ENCODE measurements at places on chromosomes 7 and 10. TPM values are rescaled to one million over a fixed set of nuclear protein-coding genes. Genes with fewer than 3 reads are reported as not detected.
A peak's percentile ranks its signal among the peaks of the same experiment; 100 is the strongest.

DNA sequence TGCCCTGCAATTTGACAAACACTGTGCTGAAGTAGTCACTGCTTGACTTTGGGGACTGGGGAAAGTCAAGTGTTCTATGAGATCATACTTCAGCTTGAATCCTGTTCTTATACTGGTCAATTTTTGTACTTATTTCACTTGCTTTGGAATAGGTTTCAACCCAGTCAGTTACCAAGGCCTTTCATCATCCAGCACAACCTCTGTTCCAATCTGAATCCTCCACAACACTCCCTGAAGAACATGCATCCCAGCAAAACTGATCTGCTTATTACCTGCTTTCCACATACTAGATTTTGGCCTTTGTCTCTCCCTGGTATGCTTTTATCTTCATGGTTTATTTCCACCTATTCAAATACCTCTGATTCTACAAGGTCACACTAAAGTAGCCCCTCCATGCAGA is 29.5 kb downstream of the DPY19L1 start:
- peaks cover 3% of the 10 kb centered on the region for H3K36me3 ChIP-seq
- no peak overlapping the region for H3K4me3 ChIP-seq
- H3K27me3 ChIP-seq = no peaks in the 10 kb centered on the region
- DNase-seq = no peak
- peaks cover 48% of the 10 kb centered on the region for H3K4me1 ChIP-seq

DNA sequence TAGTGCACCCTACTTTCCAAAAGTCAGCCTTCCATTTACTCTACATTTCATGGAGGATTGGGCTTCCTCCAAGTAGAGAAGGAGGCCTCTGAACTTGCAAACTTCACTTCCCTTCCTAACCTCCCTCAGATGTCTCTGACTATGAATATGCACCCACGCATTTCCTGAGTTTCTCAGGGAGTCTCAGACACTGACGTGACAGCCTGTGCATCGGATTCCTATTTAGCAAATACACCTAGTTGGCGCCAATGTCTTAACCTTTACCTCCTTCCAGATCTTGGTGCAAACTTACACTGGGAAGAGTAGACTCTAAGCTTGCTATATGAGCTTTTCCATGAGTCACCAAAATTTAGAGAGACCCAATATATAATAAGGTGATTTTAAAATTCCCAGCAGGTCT is 920.1 kb upstream of the AUTS2 start:
- no peaks in the 10 kb centered on the region for H3K4me1 ChIP-seq
- H3K27me3 ChIP-seq = no peaks in the 10 kb centered on the region
- H3K36me3 ChIP-seq = no peaks in the 10 kb centered on the region
- no peak overlapping the region for H3K4me3 ChIP-seq
- no peak for DNase-seq

DNA sequence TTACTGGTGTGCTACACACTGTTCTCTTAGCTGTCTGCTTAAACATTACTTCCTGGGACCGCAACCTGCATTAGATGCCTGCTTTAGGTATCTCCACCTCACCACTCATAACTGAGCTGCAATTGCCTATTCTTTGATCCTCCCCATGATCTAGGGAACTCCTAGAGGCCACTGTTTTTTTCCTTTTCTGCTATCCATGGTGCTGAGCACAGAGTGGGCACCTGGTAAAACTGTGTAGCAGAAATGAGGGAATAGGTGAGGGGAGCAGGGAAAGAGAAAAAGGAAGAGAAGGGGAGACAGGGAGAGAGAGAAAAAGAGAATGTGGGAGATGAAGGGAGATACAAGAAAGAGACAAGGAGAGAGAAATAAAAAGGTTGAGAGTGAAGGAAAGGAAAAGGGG is 434.9 kb downstream of the ADRA2A start:
- H3K36me3 ChIP-seq = no peaks in the 10 kb centered on the region
- no peak overlapping the region for H3K27ac ChIP-seq
- peaks cover 17% of the 10 kb centered on the region for H3K27me3 ChIP-seq

DNA sequence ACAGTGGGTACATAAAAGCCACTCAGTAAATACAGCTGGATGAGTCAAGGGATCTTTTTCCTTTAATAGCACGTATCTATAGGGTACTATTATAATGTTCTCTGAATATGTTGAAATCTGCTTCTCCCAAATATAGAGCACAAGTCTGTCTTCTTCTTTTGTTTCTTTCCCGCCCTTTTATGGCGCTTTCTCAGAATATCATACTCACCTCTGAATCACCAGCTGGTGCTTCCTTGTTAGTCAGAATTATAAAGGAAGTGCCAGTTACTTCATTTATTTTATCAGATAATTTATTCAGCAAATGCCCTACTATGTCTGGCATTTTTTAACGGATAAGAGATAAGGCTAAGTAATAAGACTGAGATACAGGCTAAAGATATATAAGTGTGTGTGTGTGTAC is 772.9 kb downstream of the SORCS3 start:
- H3K4me3 ChIP-seq = no peak overlapping the region
- DNase-seq = no peak
- H3K4me1 ChIP-seq = no peaks in the 10 kb centered on the region
- H3K27me3 ChIP-seq = no peaks in the 10 kb centered on the region
- H3K27ac ChIP-seq = no peak overlapping the region

DNA sequence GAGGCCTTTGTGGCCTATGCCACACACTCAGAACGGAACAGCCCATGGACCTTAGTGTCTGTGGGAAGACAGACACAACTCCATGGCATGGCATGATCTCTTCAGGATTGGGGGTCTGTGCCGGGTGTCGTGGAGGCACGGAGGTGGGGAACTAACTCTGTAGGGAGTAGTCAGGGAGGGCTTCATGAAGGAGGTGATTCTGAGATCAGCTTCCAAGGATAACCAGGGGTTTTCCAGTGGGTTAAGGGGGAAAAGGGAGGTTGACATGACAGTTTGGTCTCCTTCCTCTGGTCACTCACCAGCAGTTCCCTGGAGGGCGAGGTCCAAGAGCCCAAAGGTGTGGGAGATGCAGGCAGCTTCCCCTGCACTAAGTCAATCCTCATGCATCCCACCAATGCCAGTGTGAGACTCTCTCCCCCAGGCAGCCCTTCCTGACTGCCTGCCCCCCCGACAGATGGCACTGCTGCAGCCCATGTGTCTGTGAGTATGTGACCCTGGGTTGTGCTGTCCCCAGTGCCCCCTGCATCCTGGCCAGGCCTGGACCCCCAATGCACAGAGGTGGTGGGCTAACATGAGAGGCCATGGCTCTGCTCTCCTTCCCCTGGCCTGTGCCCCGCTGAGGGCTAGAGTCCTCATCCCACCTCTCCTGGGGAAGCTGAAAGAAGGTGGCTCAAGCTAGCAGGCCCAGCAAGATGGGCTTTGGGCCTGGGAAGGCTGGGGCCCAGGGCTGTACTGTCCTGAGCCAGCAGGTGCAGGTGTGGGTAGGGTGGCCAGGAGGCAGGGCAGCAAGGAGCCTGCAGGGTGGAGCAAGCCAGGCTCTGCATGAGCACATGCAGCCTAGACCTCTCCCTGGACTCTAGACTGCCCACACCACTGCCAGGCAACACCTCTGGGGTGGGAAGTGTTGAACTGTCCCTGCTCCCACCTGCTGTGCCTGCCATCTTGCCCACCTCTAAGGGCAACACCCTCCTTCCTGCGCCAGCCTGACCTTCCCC is 39.7 kb downstream of the RASGEF1A start:
- no peak for DNase-seq
- peaks cover 15% of the 10 kb centered on the region for H3K4me1 ChIP-seq
- H3K4me3 ChIP-seq = no peak overlapping the region
- no peaks in the 10 kb centered on the region for H3K36me3 ChIP-seq
- no peaks in the 10 kb centered on the region for H3K27me3 ChIP-seq

- peaks cover 28% of the 10 kb centered on the region for H3K4me1 ChIP-seq
- no peaks in the 10 kb centered on the region for H3K27me3 ChIP-seq
- no peak overlapping the region for H3K4me3 ChIP-seq
Measured at GRCh38 chr7:84412161-84412969, 217.8 kb upstream of the SEMA3A start.

DNA sequence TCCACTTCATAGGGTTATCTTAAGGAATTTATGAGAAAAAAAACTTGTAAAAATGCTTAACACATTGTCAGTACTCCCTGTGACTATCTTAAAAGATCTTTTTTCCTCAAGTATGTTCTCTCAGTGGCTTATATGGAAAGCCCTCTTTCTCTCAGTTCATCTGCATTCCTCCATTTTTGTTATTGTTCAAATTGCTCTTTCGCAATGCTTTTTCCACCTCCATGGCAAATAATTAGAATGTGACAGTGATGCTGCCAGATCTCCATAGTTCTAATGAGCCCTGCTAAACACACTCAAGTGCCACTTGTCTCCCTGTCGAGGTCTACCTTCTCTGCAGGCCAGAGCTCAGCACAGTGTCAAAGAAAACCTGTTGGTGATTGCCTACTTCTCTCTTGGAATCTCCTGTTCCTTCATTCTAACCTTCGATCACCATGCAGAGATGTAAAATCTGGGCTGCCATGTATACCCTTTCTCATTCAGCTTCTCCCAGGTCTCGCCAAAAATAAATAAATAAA is 37.2 kb upstream of the ABCB5 start:
- no peak overlapping the region for H3K4me3 ChIP-seq
- H3K27ac ChIP-seq = no peak overlapping the region
- no peaks in the 10 kb centered on the region for H3K27me3 ChIP-seq
- no peaks in the 10 kb centered on the region for H3K4me1 ChIP-seq

DNA sequence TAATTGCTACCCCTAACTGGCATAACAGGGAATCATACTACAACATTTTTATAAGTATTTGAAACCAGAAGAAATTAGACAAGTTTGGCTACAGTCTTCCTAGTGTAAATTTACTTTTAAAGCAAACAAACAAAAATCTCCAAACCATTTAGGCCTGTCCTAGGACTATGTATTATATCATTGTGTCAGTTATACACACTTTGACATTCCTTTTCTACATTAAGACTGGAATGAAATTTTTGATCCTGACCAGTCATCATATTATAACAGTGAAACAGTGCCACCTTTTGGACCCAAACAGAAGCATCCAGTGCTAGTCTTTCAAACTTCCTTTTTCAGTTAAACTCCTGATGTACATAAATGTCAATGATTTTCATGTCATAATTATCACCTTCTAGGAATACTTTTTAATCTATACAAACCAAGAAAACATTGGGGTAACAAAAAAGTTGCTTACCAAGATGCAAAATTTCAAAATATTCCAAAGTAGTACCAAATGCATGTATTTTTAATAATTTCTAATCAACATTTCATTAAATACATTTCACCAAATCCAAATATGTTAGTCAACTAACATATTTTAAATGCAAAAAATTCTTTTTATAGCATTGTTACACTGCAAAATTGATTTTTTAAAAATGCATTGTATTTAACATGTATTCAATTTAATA is 75.7 kb downstream of the IMMP2L start:
- H3K4me1 ChIP-seq = no peaks in the 10 kb centered on the region
- H3K27me3 ChIP-seq = no peaks in the 10 kb centered on the region
- DNase-seq = peak; percentile 29
- H3K27ac ChIP-seq = no peak overlapping the region
- no peak overlapping the region for H3K4me3 ChIP-seq

- H3K27ac ChIP-seq = no peak overlapping the region
- no peaks in the 10 kb centered on the region for H3K36me3 ChIP-seq
- H3K4me3 ChIP-seq = no peak overlapping the region
- peak; percentile 24 for DNase-seq
- no peaks in the 10 kb centered on the region for H3K4me1 ChIP-seq
Measured at GRCh38 chr7:148503900-148504487, 86.6 kb upstream of the C7orf33 start.

DNA sequence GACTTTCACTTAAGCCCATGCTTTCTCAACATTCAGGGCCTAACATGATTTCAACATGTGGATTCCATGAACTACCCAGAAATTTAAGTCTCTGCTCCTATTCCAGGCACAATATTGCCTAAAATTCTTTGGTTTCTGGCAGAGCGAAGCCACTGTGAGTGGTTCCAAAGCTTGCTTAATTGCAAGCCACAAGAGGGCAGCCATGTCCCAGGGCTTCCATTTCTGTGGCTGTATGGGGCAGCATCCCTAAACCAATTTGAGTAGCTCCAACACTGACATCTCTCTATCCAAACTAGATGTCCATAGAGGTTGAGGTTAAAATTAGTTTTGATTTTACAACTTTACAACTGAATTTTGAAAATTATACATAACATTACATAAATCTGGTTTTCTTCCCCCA is 56.3 kb upstream of the MDFIC start:
- no peaks in the 10 kb centered on the region for H3K27me3 ChIP-seq
- H3K27ac ChIP-seq = no peak overlapping the region
- DNase-seq = peak; percentile 46
- no peaks in the 10 kb centered on the region for H3K36me3 ChIP-seq
- no peak overlapping the region for H3K4me3 ChIP-seq

- DNase-seq = no peak
- no peak overlapping the region for H3K4me3 ChIP-seq
- H3K36me3 ChIP-seq = no peaks in the 10 kb centered on the region
Measured at GRCh38 chr7:48759431-48760080, 164.8 kb upstream of the CDC14C start.

DNA sequence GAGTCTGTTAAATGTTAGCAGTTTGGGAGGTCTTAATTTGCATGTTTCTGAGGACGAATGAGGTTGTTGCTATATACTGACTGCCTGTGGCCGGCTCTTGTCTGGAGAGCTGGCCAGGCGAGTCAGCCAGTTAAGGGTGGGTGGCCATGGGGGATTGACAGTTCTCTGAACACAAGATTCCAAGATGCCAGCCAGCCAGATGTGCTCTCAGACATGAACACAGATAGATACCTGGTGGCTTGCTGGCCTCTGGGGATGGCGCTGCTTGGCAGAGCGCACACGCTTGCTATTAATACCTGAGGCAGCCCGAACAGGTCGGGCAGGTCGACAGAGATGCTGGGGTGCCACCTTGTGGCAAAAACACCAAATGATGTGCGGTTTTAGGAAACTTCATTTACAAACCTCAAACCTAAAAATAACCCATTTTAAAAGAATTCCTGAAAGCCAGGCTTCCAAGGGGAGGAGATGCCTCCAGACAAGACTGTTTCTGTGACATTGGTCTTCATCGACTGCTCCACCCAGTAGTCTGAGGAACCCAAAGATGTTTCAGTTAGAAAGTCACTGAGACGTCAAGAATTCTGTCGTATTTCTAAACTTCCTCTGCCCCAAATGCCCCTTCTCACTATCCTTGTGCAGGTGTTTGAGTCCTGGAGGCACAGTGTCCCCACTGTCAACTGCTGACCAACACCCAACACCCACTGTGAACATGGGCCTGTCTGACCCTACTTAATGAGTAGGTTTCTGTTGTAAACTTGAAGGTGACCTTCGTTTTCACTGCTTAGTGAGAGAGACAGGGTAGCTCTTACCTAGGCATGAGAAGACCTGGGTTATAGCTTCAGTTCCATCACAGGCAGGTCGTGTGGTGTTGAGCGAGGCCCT is 123.4 kb downstream of the NT5C2 start:
- peak; percentile 59 for DNase-seq
- no peak overlapping the region for H3K27ac ChIP-seq
- no peaks in the 10 kb centered on the region for H3K36me3 ChIP-seq
- no peak overlapping the region for H3K4me3 ChIP-seq

GDI2 gene
- total RNA-seq = 144 TPM

ANKRD61 gene
- total RNA-seq = 0.17 TPM

SPDYE11 gene
- total RNA-seq = not detected

ZPBP gene
- total RNA-seq = not detected

AKR1C1 gene
- total RNA-seq = 2.1 TPM

GSDME gene
- 7.6 TPM for total RNA-seq

Data from HCT116 (cell line).